ENCODE measurements at places on chromosomes 4 and X.
A peak's percentile ranks its signal among the peaks of the same experiment; 100 is the strongest.

DNA sequence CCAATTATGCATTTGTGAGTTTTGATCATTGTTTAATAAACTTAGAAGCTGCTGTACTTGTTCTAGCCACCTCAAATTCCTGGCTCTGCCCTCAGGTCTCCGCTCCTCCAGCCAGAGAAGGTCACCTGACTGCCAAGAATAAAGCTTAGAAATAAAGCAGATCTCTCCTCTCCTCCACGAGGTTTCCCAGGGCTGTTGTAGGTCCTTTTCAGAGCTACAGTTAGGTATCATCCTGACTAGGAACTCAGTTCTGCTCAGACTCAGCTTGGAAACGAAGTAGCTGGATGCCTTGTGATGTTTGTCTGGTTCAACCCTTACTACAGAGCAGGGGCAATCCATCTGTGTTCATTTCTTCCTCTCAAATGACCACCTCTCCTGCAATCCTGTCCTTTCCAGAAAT, 79.1 kb upstream of the RAPGEF2 start:
- no peak for DNase-seq

DNA sequence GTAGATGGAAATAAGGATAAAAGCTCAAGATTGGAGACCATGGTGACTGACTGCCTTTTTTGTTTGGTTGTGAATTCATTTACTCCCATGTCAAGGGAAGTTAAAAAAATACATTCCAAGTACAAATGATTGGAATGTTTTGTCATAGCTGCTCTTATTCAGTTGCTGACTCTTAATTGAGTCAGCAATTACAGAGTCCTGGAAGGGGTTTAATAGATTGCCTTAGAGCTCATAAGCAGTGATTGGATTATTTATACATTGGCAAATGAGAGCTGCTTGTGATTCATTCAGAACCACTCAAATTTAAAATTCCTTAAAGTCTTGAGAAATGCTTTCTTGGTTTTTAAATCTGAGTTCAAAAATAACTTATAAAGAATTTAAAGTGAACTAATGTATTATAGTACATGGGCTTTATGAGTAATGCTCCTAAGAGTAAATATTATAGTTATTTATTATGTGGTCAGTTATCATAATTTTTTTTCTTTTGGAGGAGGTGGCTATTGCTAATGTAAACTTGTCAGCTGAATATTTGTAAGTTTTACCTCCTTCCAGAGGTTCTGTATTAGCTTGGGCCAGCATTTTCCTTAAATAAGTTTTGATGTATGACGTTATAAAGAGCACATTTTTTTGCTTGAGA, 13.6 kb downstream of the JADE1 start:
- peak; percentile 81 for DNase-seq

GRCh38 chr4:40305328-40306170, 29.6 kb upstream of the CHRNA9 start:
- DNase-seq: no peak

- DNase-seq: no peak
Observed at GRCh38 chr4:173991316-173991715, 292.2 kb downstream of the FBXO8 start.
